Stimulated activated CD4-positive, alpha-beta T cell treated with anti-CD3 and anti-CD28 coated beads, TNF-alpha, amount 100 ng/mL, for 24 hours (primary cell): ENCODE measurements at places on chromosomes 5 and 9.

DNA sequence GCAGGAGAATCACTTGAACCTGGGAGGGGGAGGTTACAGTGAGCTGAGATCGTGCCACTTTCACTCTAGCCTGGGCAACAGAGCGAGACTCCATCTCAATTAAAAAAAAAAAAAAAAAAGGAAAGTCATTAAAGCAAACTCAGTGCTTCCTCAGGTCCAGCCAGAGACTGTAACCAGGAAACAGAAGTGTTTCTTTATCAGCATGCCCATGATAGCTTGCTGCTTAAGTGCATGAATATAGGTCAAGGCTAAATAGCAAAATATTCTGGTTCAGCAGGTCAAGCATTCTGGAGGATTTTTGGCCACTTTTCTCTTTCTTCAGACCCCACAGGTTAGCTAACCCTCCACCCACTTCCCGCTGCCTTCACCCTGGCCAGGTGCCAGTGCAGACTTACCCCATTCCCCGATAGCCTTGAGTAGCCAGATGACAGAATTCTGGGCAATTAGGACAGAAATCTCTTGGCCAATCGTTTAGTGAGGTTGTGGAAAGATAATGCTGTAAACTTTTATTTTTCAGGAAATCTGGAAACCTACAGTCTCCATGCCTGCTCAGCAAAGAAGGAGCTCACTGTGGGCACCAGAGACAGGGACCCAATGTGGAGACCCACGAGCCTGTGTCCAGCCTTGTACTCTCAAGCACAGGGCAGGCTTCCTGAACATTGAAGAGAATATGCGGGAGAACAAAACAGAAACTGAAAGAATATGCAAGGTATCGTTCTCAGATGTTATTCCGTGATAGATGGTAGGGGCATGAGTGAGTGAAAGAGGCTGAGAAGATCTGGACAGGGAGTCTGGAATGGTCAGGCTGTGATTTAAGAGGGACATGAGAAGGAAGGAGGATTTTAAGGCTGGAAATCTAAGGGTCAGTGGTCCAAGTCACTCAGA is 4.2 kb upstream of the UGT3A2 start:
- DNase-seq, result no peak

GRCh38 chr5:76271836-76272235 is 131.2 kb upstream of the IQGAP2 start:
- DNase-seq, result no peak

GRCh38 chr5:32419791-32420190 is 24.7 kb downstream of the ZFR start:
- no peak for DNase-seq

DNA sequence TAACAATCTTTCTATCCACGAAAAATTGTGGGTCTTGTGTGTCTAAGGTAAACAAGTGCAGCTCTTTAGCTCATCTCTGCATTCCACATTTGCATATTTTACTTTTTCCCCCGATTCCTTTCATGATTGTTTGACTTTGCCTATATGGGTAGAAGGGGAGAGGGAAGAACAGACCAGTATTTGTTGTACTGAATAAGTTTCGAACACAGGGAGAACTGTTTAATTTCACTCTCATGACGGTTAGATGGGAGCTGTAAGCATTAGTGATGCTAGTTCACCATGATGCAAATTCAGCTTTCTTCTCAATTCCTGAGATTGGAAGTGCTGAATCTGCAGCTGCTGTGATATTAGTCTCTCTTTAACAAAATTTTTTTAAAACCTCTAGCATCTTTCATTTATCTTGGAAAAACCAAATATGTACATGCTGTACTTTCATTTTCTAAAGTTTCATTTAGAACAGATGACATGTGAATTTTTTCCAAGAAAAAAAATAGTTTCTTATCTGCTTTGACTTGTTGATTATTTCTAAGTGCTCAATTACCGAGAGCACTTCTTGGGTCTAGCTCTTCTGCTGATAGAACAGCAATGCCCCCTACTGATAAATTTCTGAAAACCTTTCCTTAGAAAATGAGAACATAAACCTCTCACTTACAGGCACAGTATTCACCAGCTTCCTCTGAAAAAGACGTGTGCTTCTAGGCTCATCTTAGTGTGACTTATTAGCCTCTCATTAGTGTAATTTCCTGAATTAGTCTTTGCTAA is 149.5 kb downstream of the BAAT start:
- no peak for DNase-seq

DNA sequence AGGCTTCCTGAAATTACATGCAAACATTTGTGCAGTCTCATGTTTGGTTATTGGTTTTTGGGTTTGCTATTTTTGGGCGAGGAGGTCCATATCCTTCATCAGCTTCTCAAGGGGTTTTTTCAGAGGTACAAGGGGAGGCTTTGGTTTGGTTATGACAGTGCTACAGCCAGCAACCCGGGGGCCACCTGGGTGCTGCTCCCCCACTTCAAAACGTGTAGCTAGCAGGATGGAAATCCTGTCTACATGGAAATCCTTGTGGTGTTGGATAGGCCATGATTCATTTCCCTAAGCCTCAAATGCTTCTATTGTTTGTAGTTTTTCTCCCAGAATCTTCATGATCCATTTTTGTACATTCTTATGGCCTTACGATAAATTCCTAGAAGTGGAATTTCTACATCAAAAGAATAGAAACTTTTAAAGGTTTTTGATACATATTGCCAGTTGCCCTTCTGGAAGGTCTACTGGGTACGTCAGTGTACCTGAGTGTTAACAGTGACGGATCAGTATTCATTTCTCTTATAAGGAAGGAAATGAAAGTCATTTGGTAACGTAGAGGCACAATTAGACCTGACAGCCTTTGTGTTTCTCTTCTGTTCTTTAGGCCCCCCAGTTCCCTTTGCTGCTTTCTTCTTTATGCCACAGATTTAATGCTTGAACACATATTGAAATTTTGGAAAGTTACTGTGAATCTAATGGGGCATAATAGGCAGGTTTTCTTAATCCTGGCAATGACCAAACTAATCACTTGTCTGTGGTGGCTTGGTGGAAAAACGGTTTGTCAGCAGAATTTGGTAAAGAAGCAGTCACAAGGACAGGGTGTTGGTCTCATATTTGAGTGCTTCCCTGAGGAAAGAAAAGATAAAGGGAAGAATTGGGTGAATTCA is 69.7 kb upstream of the ABL1 start:
- peak; percentile 24 for DNase-seq

- DNase-seq, result no peak
These were observed 113.9 kb downstream of the DAB2IP start for GRCh38 chr9:121765021-121765950.

DNA sequence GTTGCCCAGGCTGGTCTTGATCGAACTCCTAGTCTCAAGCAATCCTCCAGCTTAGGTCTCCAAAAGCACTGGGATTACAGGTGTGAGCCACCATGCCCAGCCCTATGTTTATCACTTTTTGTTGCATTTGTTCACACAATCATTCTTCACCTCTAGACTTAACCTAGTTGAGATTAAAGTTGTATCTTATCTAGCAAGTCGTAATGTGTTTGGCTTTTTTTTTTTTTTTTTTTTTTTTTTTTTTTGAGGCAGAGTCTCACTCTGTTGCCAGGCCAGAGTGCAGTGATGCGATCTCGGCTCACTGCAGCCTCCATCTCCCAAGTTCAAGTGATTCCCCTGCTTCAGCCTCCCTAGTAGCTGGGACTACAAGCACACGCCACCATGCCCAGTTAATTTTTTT is 90.2 kb upstream of the C9orf72 start:
- no peak for DNase-seq

DNA sequence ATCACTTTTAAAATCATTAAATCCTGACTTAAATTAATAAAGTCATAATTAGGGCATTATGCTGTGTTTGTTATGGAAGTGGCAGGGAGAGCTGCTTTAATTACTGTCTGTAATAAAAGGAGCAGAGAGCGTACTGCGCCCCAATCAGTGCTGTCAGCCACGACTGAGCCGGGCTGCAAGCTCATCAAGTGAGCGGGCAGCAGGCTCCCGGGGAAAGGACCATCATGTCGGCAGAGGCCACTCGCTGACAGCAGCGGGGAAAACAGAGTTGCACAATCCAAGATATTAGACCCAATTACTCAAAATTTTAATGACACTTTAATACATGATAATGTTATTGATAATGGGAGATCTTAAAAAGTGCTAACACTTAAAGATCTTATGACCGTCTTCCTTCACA is 181.6 kb downstream of the AP3B1 start:
- DNase-seq, result no peak

- DNase-seq, result no peak
These were observed 449 bp upstream of the PCSK5 start for GRCh38 chr9:75889977-75890471.

DNA sequence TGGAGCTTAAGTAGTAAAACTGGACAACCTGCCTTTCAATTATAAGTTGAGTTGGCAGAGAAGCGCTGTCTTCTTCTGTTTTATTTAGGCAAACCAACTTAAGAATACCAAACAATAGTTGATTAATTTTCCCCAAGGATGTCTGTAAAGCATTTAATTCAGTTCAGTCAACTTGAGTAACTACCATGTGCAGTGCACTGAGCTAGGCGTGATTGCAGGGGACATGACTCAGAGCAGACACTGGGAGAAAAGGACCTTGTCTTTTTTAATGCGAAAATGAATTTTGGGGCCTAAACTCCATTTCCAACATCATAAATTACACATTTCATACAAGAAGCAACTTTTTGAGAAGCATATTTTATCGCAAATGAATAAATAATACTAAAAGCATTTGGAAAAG is 66.3 kb downstream of the FBXL7 start:
- DNase-seq, result no peak

GRCh38 chr9:70504834-70505233 is 90.4 kb upstream of the KLF9 start:
- DNase-seq, result no peak

DNA sequence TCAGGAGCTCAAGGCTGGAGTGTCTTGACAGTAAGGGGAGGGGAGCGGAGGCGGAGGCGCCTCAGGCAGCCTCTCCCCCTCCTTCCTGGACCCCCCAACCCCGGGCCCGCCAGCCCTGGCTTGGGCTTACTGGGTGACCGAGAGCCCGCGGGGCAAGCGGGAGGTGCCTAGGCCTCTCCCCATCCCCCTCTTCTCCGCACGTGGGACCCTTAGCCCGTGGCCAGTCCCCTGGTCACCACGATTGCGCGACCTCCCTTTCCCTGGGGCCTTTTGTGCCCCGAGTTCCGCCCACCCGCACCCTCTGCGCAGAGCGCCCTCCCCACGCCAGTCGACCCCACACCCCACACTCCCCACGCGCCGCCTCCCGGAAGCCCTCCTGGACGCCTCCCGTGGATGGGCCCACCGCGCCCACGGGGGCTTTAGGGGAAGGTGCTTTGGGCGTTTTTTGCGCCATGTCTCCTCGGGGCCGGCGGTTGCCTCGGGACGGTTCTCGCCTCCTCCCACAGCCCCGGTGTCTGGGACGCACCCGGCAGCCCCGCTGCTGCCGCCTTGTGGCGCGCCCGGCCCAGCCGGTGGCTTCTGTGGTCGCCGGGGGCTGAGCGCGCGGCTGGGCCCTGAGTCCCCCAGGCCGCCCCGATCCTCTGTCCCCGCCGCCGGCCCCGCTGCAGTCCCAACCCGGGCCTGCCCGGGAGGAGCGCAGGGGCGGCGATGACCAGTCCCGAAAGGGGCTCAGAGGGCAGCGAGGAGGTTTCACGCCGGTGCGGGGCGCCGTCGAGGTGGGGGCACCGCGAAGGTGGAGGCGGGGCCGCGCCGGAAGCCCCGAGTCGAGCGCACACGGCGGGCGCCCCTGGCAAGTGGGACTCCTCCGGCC is 3.2 kb downstream of the TOR4A start:
- no peak for DNase-seq

DNA sequence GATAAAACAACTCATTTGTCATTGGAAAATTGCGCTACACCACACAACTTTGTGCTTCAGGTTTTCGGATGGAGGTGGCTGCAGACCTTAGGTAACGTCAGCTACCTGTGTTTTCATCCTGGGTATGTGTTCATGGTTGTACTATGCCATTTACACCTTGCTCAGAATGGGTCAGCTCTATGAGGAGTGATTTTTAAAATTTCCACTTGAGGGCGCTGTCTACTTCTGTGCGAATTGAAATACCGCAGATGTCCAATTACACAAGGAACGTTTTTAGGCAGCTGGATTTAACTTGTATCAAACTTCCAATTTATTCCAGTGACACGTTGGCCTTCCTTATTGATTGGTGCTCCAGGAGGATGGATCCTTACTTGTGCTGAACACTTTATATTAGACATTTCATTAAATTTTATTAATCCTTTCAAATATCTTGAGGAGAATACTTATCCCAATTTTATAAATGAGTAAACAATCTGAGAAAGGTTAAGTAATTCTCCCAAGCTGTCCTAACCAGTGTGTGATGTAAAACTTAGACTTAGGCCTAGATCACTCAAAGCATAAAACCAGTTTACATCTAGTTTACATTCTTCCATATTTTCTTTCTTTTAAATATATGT is 23.4 kb downstream of the DMRTA1 start:
- DNase-seq, result no peak

DNA sequence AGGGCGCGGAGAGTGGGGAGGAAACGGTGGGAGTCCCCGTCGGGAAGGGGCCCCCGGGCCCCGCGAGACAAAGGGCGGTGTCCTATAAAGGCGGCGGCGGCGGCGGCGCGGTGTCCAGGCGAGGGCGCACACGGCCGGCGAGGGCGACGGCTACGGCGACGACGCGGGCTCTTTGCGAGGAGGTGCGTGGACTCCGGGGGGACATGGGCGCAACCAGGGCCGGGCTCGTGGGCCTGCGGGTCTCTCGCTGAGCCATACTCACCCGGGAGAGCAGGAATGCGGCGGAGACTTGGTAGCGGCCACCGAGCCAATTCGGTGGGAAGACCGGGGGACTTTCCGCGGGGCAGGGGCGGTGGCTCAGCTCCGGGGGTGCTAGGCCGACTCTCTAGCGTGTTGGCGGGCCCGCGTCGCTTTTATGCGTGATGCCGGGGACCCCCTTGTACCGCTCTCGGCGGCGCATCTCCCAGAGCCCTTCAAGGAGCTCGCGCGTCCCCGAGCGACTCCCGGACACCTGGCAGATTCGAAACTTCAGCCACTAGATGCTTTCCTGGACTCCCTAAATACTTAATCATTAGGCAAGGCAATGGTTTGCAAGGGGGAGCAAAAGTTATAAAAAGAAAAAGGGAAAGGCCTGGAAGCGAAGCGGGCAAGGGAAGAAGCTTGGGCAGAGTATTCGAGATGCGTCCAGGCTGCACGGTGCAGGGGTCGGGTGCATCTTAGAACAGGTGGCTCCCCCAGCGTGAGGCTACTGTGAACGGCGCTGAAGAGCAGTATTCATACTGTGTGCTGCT is 5.9 kb upstream of the TAL2 start:
- no peak for DNase-seq
